ENCODE measurements at places on chromosomes 16 and 17. TPM values are rescaled to one million over a fixed set of nuclear protein-coding genes. Genes with fewer than 3 reads are reported as not detected.
A peak's percentile ranks its signal among the peaks of the same experiment; 100 is the strongest.

DNA sequence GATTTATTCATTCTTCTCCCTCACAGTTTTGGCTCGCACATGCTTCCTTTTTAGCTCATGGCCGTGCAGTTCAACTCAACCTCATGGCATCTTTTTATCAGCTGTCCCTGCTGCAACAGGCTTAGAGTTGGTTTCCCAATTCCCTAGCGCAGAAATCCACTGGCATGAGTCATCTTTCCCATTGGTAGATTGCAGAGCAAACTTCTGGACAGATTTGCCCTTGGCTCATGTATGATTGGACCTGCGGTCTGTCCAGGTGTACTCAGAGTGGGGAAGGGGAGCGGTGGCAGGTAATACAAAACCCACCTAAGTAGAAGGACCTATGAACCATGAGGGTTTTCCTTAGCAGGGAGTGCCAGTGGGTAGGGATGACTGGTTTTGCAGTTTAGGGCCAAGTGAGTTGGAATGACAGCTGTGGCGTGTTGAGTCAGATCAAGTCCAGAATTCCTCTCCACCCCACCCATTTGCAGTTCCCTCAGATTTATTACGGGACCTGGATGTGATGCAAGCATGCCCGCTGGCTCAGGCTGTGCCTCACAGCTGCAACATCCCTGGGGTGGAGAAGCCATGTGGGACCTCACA, 584.7 kb downstream of the WWOX start:
- DNase-seq = peak; percentile 69

GRCh38 chr16:15817446-15817845, 39.4 kb downstream of the MYH11 start:
- no peak for DNase-seq

GRCh38 chr17:30226878-30227277, 8.6 kb downstream of the SLC6A4 start:
- DNase-seq = no peak

SLC38A8 gene
- total RNA-seq = 1.3 TPM

DNA sequence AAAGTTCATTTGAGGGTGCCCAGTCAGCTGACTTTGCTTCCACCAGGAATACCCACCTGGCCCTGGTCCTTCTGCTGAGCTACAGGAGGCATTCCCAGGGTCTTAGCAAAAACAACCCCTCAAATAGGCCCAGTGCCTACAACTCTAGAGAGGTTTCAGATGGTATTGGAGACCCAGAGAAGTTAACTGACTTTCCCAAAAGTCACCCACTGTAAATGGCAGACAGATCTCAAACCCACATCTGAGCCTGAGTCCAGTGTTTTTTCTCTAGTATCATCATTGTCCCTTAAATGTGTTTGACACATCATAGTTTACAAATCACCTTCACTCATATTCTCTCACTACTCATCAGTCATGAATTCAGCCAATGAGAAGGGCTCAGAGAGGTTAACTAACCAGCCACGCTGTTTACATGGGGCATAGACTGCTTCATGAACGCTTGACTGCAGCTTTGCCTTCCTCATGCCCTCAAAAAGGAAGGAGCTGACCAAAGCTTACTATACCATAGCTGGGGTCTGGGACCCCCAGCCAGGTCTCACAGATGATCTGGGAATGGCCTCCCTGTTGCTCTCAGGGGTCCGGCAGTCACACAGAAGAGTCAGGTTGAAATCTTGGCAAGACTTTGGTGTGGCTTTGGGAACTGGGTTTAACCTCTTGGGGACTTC, 3.7 kb downstream of the PHOSPHO1 start:
- DNase-seq = no peak

- DNase-seq = no peak
These were observed 18.4 kb upstream of the CAPN15 start for GRCh38 chr16:508884-509736.

MNT gene
- 32.6 TPM for total RNA-seq

DNA sequence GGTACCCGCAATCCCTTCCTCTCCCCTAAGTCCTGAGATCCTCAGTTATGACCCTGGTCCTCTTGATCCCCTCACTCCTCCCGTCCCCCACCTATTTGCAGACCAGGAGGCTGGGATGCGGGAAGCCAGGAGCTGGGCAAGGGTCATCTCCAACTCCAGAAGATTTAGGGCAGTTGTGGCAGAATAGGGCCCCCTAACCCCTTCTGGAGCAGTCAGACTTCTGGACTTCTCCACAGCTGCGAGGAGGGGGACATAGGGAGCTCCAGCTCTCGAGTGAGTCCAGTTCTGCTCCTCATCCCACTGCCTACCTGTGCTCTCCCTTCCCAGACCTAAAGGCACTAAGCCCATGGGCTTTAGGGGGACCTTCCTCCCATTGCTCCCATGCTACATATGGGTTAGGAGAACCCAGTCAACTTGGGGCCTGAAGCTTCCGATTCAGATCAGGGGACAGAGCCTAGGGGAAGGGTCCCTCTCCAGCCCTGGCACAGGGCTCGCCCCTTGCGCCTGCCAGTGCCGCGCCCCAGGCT, 1.3 kb downstream of the WNK4 start:
- no peak for DNase-seq

DNA sequence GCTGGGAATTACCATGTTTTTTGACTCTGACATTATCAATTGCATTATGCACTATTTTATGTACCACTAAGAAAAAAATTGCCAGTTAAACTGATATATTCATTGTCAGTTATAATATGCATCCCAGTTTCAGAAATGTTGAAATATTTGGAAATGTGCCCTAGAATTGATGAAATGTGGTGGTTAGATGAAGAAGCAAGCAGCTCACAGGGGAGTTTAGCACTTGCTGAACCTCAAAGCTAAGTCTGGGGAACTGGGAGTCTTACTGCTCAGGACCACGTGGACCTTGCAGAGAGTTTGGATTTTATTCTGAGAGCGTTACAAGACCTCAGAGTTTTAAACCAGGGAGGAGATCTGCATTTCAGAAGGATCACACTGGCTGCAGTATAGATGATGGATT, 67.9 kb downstream of the TNRC6C start:
- DNase-seq = no peak

GRCh38 chr17:68306819-68307218, 15.5 kb downstream of the ARSG start:
- DNase-seq = no peak

KRT15 gene
- total RNA-seq = 11.5 TPM

GRCh38 chr16:4110680-4111079, 5.6 kb downstream of the ADCY9 start:
- DNase-seq = no peak

EPOP gene
- total RNA-seq = not detected

DNA sequence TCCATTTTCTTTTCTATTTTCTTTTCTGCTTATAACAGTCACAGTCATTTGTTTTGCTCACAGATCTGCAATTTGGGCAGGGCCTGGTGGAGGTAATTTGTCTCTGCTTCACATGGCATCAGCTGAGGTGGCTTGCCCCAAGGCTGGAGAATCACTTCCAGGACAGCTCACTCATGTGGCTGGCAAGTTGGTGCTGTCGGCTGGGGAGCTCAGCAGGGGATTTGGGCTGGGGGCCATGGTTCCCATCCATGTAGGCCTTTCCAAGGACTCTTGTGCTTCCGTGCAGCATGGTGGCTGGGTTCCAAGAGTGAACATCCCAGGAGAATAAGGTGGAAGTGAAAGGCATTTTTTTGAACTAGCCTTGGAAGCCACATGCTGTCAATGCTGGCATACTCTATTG, 85.7 kb downstream of the MGAT5B start:
- DNase-seq = no peak

DNA sequence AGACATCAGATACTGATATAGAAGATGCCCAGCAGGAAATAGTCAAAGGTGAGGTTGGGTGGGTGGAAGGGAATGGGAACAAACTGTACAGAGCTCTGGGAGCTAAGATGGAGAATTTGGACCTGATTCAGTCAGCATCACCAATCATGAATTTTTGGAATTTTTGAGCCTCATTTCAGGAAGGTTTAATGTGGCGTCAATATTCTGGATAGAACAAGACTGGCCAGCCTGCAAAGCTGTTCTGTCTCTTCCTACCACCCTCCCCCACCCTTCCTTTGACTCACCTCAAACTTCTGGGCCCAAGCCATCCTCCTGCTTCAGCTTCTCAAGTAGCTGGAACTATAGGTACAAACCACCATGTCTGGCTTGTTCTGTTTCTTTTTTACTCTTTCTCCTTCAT, 32.6 kb downstream of the CTCF start:
- DNase-seq = no peak

DNA sequence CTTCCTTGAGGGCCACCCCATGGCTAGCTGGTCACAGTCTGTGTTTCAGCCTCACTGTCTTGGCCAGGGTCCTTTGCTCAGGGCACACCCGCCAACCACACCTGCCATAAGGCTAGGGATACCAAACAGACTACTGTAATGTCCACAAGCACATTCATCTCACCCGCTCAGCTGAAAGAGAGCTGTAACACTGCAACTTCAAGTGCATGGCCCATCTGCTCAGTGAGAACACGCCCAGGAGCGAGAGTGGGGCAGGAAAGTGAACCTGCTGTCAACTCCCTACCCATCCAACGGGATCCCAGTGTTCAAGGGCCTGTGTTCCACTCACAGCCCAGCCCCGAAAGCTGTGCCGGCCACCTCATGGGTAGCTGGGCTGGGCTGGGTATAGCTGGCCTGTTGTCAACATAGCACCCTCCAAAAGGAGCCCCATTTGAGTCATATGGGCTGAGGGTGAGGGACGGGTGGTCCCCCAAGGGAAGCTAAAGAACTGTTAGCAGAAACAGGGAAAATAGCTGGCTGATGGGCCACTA, 55.7 kb downstream of the SCNN1B start:
- no peak for DNase-seq

GRCh38 chr17:41666237-41666641, 22.4 kb upstream of the EIF1 start:
- peak; percentile 36 for DNase-seq

GRCh38 chr16:77834635-77835540, 46.5 kb downstream of the VAT1L start:
- DNase-seq = no peak

- no peak for DNase-seq
These were observed 8.2 kb upstream of the ATP2C2 start for GRCh38 chr16:84360170-84360569.

- no peak for DNase-seq
These were observed 102.3 kb downstream of the CYTH1 start for GRCh38 chr17:78679495-78680395.

BAIAP3 gene
- 5.5 TPM for total RNA-seq

SERPINF2 gene
- total RNA-seq = 8.2 TPM

DNA sequence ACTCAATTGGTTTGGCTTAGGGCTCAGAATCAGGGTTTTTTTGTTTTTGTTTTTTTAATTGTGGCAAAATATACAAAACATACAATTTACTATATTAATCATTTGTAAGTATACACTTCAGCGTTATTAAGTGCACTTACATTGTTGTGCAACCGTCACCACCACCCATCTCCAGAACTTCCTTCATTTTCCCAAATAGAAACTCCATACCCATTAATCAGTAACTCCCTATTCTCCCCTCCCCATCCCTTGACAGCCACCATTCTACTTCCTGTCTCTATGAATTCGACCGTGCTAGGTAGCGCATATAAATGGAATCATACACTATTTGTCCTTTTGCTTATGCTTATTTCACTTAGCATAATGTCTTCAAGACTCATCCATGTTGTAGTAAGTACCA, 45.2 kb upstream of the DHX40 start:
- DNase-seq = no peak

- no peak for DNase-seq
These were observed 11.0 kb downstream of the NEUROD2 start for GRCh38 chr17:39596543-39597267.

DNA sequence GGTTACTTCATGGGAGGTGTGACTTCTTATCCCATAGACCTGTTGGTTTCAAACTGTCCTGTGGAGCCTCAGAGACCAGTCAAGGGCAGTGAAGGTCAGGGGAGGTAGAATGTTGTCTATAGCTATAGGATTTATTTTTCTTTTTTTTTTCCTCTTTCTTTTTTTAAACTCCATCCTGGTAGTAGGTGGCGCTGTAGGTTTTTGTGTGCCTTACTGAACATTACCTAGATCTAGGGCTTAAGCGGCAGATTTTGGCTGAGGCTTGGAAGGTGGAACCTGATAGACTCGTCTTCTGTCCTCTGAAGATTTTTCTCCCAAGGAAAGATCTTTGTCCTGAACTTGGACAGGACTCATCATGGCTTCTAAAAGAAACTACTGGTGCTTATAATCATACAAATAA, 8.2 kb upstream of the LASP1NB start:
- DNase-seq = no peak
